ENCODE measurements at places on chromosomes 7 and 10.

- no peak for DNase-seq
Measured at GRCh38 chr7:121379930-121380329, 16.2 kb downstream of the FAM3C start.

- no peak for DNase-seq
Measured at GRCh38 chr7:157613575-157614322, 276.9 kb downstream of the DNAJB6 start.

DNA sequence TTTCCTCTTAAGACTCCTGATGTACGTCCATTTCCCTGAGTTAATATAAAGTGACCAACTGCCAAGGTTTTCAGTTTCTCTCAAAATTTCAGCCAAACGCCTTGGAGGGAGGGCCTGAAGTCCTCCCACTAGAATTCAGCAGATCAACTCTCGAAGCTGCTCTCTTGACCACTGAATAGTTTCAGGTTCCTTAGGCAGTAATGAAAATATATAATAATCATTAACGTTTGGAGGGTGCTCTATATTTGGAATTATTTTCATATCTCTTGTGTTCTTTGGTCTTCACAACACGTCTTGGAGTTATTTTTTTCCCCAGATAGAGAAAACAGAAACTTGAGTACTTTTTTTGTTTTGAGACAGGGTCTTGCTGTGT lies 123.6 kb upstream of the SFMBT2 start:
- no peak for DNase-seq

- no peak for DNase-seq
Measured at GRCh38 chr7:30726296-30727006, 25.5 kb upstream of the INMT start.

- no peak for DNase-seq
Measured at GRCh38 chr7:148584154-148584827, 6.3 kb upstream of the C7orf33 start.

GRCh38 chr7:24521917-24522623 lies 51.2 kb upstream of the PALS2 start:
- no peak for DNase-seq

GRCh38 chr7:2734751-2735571 lies 47.0 kb downstream of the AMZ1 start:
- no peak for DNase-seq

GRCh38 chr7:40873248-40873647 lies 738.4 kb downstream of the SUGCT start:
- no peak for DNase-seq

All from stimulated activated CD8-positive, alpha-beta memory T cell treated with anti-CD3 and anti-CD28 coated beads, Interleukin-7, amount 100 ng/mL, for 48 hours (primary cell).